ENCODE measurements at places on chromosomes 6 and 20.

GRCh38 chr6:41656002-41656691 is 17.9 kb downstream of the MDFI start:
- no peak for DNase-seq

- no peak for DNase-seq
These were observed 4.8 kb upstream of the EMILIN3 start for GRCh38 chr20:41371371-41371770.

GRCh38 chr6:97437087-97437486 is 154.1 kb upstream of the MMS22L start:
- peak; percentile 15 for DNase-seq

DNA sequence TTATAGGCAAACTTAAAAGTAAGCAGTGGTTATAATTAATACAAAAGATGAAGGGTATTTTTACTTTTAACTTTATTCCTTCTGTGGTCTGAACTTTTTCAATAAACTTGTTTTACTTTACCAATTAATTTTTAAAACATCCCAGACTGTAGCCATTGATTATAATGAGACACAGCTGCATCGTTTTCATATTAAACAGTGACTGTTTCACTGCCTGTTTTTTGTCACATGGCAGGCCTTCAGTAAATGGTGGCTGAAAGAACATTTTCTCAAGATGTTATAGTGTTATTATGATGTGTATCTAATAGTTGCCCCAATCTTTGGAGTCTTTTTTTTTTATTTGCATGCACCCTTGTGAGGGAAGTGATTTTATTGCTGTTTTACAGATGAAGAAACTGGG is 95.1 kb downstream of the PLCB4 start:
- no peak for DNase-seq

DNA sequence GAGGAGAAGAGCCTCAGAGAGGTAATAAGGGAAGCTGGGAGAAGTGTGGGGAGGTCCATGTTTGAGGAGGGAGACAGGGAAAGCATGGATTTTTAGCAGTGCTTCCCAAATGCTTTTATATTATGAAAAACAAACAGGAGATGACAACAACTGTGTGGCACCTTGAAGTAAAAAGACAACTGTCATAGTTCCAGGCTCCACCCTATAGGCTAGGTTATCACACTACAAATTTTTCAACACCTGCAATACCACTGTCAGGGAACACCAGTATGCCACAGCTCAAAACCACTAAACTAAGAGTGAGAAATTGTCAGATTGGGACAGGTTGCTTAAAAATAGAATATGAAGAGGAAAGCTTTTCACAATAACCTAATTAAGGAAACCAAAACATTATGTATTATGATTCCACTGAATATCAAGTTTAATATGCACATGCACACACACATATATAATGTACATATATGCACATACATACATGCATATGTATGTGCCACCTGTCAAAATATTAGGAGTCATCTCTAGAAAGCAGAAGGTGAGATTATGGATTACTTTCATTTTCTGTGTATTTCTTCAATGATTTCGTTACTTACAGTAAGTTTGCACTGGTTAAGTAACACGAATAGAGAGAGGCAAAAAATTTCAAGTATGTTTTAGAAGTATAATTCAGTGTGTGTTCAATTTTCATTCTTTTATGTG is 261.2 kb downstream of the PTPRK start:
- DNase-seq: no peak

GRCh38 chr6:10406556-10406955 is 8.3 kb downstream of the TFAP2A start:
- no peak for DNase-seq

All from germinal center (tissue), 1 donor.